Tongue (tissue), 3 donors: ENCODE measurements at places on chromosomes 5 and 9. TPM values are rescaled to one million over a fixed set of nuclear protein-coding genes. Genes with fewer than 3 reads are reported as not detected.

Gene SERF1A
- total RNA-seq = 6.6 TPM

GRCh38 chr5:59833448-59833847 is 60.1 kb downstream of the PDE4D start:
- DNase-seq = no peak

DNA sequence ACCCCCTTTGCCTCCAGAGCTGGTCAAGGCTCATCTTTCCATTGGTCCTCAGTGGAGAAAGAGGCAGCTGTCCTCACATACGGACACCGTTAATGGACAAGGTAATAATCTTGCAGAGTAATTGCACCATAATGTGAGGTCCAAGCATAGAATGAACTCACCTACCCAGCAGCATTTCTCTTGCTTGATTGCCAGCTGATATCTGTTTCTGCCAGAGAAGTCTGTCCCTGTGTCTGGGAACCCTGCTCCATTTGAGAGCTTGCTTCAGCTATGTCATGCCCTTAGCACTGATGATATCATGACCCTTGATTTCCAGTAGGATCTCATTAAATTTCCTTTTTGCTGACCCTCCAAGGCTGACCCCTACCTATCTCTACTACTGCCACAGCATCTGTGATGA is 154.6 kb downstream of the PIK3R1 start:
- no peak for DNase-seq

- DNase-seq = no peak
These were observed 274.8 kb downstream of the DOCK8 start for GRCh38 chr9:489198-490197.

GRCh38 chr5:33381243-33381642 is 59.5 kb upstream of the TARS1 start:
- no peak for DNase-seq

DNA sequence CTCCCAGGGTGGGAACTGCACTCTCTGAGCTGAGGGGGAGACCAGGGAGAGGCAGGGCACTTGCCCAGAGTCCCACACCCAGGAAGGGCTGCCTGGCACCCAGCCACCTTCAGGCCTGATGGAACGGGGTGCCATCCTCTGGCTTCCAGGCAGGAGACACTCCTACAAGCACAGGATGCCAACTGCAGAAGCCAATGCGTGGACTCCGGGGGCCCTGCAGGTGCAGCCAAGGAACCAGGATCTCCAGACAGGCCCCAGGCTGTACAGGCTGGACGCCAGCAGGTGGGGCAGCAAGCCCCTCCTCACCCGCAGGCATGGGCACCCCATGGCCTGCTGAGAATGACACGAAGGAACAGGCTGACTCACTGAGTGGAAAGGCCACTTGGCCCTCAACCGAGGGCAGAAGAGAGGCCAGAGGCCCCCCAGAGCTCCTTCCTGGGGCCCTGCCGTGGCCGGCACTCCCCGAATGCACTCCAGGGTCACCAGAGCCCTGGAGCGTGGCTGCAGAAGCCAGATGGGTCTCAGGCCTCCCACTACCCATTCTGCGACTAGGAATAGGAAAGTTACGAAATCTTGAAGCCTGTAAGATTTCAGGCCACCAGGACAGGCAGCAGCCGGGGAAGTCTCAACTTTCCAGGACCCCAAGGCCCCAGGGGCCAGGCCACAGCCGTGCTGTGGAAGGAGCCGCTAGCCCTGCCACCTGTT is 15.7 kb downstream of the NACC2 start:
- DNase-seq = no peak

Gene MAP1B
- total RNA-seq = 116 TPM

GRCh38 chr5:2013301-2014057 is 130.8 kb upstream of the IRX4 start:
- peak; percentile 14 for DNase-seq

Gene CDC42SE2
- 32.3 TPM for total RNA-seq

Gene ENTREP1
- total RNA-seq = 16.3 TPM

Gene CSF1R
- 21.6 TPM for total RNA-seq

Gene NR2F1
- 31.2 TPM for total RNA-seq

DNA sequence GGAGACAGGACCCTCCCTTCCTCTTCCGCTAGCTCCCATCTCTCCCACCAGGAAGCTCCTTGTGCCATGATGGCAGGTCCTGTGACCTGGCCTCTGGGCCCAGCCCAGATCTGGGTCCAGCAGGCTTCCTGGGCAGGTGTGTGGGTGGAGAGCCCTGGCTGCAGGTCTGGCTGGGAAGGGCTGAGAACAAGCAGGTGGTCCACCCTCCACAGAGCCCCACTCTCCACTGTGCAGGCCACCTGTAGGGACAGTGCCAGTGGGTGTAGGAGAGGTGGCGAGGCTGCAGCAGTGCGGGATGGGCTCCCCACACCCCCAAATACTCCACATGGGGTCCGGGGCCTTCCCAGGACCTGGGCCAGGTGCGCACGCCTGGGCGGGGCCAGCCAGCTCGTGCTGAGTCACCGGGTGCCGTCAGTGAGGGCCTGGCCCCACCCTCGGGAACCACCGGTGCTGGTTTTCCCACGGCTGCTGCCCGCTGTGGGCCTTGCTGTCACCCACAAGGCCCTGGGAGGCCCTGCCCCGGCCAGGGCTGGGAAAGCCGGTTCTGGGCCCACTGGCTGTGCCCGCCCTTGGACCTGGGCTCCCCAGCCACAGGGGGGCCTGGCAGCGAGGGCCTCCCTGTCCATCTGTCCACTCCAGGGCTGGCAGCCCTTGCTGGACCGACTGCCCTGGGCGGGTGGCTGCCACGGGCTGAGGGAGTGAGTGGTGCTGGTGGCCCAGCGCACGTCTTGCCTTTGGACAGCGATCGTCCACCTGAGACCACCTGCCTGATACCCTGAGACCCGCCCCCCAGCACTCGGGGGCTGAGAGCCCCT is 9.3 kb upstream of the NRARP start:
- no peak for DNase-seq

DNA sequence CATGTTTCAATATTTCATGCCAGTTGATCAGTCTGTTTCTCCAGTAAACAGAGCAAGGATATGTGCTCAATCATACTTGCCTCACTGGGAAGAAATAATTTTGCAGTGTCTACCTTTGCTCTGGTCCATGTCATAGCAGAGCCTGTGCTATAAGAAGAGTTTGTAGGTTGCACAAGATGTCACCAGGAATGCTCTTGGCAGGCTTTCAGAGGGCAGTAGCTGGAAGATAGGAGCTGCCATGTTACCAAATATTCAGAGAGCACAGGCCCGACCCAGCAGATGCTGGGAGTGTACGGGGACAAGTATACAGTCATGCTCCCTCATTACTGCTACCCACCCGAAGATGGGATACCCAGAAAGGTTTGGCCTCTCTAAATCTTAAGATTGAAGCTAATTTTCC is 102.7 kb downstream of the UGCG start:
- no peak for DNase-seq

GRCh38 chr5:154084062-154084639 is 45.4 kb downstream of the MFAP3 start:
- no peak for DNase-seq

Gene PKD2L2
- 1.9 TPM for total RNA-seq

DNA sequence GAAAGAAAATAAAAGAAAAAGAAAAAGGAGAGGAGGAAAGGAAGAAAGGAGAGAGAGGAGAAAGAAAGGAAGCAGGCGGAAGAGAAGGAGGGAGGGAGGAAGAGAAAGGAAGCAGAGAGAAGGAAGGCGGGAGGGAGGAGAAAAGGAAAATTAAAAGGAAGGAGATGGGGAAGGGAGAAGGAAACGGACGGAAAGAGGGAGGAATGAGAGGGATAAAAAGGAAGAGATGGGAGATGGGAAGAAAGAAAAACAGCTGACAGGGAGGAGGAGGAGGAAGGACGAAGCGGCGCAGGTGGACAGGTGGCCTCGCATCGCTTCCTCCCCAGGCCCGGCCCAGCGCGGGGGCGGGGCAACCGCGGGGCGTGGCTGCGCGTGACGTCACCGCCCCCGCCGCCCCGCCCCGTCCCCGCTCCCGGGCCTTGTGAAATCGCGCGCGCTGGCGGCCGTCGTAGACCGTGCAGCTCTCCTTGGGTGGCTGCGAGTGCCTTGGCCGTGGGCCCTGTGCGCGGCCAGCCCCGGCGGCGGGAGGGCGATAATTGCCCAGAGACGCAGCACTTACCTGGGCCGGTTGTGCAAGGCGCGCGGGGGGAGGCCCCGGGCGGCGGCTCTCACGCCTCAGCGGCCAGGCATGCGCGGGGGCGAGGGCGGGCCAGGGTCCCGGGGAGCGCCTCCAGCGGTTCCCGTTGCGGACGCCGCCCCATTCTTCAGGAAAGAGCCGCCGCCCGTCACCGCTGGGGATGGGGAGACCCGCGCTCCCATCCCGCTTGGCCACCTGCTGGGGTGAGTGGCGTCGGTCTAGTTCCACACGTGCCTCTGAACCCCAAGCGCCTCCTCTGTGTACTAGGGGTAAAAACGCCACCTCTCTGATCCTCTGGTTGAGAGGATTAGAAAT is 49.6 kb upstream of the FOXE1 start:
- peak; percentile 70 for DNase-seq

Gene OGN
- 195 TPM for total RNA-seq

DNA sequence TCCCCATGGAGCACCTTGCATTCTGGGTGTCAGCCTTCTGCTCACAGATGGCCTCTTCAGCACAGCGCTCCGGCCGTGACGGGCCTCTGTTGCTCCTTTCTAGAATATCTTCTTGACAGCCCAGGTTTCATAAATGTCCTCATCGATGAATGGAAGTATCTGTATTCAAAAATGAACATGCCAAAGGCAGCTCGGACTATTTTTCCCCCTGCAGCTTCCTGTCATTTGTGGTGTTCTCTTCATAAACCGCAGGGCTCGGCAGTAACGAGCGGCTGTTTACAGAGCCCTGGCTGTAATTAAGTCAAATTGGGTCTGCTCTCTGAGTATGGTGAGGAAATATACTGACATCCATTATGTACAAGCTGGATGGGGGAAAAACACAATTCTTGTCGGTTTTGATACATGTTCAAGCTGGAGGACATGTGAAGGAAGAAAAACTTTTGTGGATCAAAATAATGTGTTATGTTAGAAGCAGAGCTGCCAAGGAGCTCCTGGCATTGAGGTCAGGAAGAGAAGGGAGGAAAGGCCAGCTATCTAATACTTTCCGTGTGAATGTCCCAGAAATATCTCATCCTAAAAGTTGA is 154.1 kb upstream of the CD180 start:
- DNase-seq = no peak

Gene ORM1
- total RNA-seq = not detected

GRCh38 chr9:137321726-137322361 is 19.8 kb upstream of the NRARP start:
- no peak for DNase-seq

Gene TSLP
- total RNA-seq = 0.21 TPM

DNA sequence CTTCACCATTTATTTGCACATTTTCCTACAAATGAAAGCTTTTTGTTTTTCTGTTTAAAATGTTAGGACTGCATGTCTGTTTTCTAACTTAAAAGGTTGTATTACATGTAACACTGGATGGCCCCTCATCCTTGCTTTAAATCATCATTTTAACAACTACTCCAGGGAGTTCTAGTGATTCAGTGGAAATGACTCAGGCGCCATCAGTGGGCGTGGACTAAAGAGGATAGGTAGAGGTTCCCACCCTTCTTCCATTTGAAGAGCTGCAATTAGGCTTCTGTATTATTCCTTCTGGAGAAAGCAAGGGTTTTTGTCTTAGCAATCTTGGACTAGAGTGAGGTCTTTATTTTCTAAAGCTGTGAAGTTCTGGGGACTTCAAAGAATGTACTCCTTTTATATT is 213.7 kb downstream of the TMEM38B start:
- no peak for DNase-seq

Gene IFNA2
- total RNA-seq = not detected

- DNase-seq = no peak
These were observed 149.9 kb upstream of the ANKH start for GRCh38 chr5:15021266-15022046.

Gene ABLIM3
- total RNA-seq = 25.4 TPM

Gene FOXD4L4
- total RNA-seq = not detected

DNA sequence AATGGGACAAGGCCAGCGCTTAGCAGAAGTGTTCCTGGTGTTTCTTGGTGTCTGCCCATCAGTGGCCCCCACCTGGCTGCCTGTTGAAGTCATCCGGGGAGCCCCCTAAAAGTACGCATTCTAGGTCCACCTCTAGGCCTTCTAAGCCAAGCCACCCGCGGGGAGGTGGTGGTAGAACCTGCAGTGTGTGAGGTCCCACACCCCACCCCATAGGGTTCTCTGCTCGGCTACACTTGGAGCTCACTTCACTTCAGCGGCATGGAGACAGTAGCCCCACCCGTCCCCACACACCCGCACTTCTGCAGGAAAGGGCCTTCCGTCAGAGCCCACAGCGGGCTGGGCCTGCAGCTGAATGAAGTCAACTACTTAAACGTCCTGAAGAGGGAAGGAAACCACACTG is 29.6 kb upstream of the FCN2 start:
- DNase-seq = no peak

DNA sequence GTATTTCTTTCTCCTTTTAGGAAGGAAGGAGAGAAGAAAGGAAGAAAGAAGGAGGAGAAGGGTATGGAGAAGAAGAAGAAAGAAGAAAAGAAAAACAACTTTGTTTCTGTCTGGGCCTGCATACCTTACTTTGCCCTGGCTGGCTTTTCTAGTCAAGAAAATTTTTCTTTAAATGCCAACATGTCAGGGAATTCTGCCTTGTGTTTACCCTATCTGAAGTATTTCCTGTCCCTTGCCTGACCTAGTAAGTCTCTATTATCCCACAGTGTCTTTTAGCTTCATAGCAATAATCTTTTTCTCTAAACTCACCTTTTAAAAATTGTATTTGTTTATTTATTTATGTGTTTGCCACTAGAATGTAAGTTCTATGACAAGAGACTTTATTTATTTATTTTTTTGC is 1864.1 kb downstream of the EFNA5 start:
- no peak for DNase-seq

DNA sequence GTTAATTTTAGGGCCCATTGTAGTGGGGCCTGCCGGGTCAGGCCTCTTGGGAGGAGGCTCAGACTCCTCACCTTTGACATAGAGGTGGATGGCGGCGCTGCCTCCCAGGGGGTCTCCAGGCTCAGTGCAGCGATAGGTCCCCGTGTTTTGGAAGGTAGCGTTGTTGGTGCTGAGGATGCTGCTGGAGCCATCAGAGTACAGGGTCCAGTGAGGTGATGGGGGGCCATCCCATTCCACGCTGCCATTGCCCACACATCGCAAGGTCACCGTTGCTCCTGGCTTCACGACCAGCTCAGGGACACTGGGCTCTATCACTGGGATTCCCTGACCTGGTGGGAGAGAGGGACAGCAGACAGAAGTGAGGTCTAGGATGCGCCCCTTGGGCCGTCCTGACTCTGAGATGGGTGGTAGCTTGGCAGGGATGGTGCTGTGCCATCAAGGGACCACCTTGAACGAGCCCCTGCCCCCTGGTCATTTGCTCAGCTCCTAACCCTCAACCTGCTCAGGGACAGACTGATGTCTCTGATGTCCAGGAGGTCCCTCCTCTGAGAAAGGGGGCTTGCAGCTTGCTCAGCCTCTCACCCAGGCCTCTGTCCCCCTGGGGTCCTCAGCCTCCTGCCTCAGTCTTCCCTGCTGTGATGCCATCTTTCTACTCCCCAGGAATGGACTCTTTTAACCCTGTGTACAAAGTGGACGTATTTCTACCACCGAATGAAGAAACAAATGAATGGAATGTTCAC is 5.5 kb downstream of the CSF1R start:
- DNase-seq = no peak

Gene PCDHGB4
- total RNA-seq = 5.9 TPM
